ENCODE measurements at places on chromosomes 1 and 21.

DNA sequence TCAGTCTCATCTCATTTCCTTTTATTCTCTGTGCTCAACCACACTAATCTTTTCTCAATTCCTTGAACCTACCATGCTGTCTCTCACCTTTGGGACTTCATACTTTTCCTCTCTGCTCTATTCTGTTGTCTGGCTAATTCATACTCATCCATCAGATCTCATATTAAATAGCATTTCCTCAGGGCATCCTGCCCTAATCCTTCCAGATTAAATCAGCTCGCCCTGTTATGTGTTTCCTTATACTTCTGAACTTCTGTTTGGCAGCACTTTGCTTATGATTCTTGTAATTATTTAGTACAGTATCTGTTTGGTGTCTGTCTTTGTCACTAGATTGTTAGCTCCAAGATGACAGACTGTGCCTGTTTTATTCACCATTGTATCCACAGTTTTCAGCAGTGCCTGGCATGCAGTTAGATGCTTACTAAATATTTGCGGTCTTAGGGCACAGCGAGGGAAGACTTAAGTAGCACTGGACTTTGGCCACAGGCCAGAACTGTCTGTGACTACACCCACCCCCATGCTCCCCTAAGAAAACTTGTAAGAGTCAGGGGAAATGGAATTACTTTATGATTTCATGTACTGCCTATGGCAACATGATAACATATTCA, 9.9 kb upstream of the CAP1 start:
- H3K36me3 ChIP-seq: no peaks in the 10 kb centered on the region
- no peak for DNase-seq
- peaks cover 26% of the 10 kb centered on the region for H3K4me1 ChIP-seq
- no peak overlapping the region for H3K27ac ChIP-seq
- no peak overlapping the region for H3K4me3 ChIP-seq
- peaks cover 11% of the 10 kb centered on the region for H3K27me3 ChIP-seq

- no peak overlapping the region for H3K27ac ChIP-seq
- no peak overlapping the region for H3K4me3 ChIP-seq
Observed at GRCh38 chr1:8360493-8361197, 42.7 kb downstream of the SLC45A1 start.

DNA sequence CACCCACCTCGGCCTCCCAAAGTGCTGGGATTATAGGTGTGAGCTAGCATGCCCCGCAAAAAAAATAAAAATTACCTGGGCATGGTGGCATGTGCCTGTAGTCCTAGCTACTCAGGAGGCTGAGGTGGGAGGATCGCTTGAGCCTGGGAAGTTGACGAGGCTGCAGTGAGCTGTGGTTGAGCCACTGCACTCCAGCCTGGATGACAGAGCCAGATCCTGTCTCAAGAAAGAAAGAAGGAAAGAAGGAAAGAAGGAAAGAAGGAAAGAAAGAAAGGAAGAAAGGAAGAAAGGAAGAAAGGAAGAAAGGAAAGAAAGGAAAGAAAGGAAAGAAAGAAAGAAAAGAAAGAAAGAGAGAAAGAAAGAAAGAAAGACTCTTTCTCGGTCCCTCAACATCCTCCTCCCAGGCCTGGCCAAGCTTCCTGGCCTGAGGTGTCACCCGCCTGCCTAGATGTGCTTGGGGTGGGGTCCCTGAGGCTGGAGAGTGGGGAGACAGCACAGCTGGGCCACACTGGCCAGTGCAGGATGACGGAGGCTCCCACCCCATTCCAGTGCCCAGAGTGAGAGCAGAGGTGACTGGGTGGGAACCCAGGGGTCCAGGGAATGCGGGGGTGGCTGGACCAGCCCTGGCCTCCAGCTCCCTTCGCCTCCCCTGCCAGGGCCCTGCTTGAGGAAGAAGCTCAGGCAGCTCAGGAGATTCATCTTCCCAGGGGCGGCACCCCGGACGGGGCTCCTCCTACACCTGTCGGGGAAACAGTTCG, 10.2 kb upstream of the GNB1 start:
- no peaks in the 10 kb centered on the region for H3K4me1 ChIP-seq
- H3K4me3 ChIP-seq: no peak overlapping the region
- peaks cover 2% of the 10 kb centered on the region for H3K27me3 ChIP-seq
- no peak for DNase-seq
- H3K27ac ChIP-seq: no peak overlapping the region

GRCh38 chr21:14595449-14595848, 49.3 kb upstream of the SAMSN1 start:
- H3K27ac ChIP-seq: no peak overlapping the region
- no peak for DNase-seq
- no peak overlapping the region for H3K4me3 ChIP-seq
- H3K27me3 ChIP-seq: no peaks in the 10 kb centered on the region

DNA sequence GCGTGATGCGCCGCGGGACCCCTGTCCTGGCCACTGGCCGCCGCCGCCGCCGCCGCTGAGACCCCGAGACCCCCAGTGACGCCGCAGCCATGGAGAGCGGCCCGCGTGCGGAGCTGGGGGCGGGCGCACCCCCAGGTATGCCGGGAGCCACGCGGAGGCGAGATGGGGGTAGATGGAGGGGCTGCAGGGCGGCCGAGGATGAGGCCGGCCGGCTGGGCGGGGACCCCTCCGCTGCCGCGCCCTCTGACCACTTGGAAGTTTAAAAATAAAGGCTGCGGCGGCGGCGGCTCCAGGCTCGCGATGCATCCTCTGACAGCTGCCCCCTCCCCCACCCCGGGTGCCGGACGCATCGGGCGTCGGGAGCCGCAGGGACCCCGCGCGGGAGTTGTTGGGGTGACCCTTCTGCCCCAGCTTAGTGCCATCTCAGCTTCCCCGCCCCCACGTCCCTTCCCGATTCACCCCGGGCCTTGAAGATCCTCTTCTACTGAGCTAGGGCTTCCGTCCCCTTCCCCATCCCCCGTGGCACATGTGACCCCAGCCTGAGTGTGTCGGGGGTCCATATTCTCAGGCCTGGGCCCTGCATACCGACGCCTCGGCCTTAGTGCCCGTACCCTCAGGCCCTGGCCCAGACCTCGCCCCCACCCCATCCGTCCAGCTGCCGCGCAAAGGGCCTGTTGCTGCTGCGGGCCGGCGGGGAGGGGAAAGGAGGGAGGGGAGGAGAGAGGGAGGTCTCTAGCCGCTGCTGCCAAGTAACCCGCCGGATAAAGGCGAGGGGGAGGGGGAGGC, 562 bp downstream of the MAP7D1 start:
- H3K27ac ChIP-seq: peak overlapping the region; percentile 90
- H3K4me1 ChIP-seq: peaks cover 60% of the 10 kb centered on the region
- peaks cover 25% of the 10 kb centered on the region for H3K36me3 ChIP-seq
- peak; percentile 58 for DNase-seq

DNA sequence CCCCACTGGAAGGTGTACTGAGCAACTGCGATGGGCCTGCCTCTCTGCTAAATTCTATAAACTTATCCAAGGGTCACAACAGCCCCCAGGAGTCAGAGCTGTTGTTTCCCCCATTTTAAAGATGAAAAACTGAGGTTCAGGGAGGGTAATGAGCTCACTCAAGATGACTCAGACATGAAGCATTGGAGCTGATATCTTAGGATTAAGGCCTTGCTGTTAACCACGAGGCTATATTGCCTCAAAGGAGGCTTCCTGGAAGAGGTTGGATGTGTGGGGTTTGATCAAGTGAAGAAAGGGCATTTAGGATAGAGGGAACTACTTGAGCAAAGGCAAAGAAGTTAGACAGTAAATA, 6.7 kb downstream of the LDLRAP1 start:
- peaks cover 6% of the 10 kb centered on the region for H3K27me3 ChIP-seq
- no peak for DNase-seq
- H3K4me3 ChIP-seq: no peak overlapping the region
- H3K4me1 ChIP-seq: peaks cover 23% of the 10 kb centered on the region
- H3K27ac ChIP-seq: peak overlapping the region; percentile 88
- H3K36me3 ChIP-seq: peaks cover 3% of the 10 kb centered on the region

GRCh38 chr1:58870298-58870676, 86.4 kb upstream of the JUN start:
- no peak for DNase-seq
- H3K4me1 ChIP-seq: no peaks in the 10 kb centered on the region
- H3K27ac ChIP-seq: no peak overlapping the region
- no peak overlapping the region for H3K4me3 ChIP-seq
- H3K36me3 ChIP-seq: no peaks in the 10 kb centered on the region

- no peak overlapping the region for H3K27ac ChIP-seq
- H3K4me1 ChIP-seq: no peaks in the 10 kb centered on the region
Observed at GRCh38 chr1:158893654-158894053, 37.7 kb upstream of the PYHIN1 start.

DNA sequence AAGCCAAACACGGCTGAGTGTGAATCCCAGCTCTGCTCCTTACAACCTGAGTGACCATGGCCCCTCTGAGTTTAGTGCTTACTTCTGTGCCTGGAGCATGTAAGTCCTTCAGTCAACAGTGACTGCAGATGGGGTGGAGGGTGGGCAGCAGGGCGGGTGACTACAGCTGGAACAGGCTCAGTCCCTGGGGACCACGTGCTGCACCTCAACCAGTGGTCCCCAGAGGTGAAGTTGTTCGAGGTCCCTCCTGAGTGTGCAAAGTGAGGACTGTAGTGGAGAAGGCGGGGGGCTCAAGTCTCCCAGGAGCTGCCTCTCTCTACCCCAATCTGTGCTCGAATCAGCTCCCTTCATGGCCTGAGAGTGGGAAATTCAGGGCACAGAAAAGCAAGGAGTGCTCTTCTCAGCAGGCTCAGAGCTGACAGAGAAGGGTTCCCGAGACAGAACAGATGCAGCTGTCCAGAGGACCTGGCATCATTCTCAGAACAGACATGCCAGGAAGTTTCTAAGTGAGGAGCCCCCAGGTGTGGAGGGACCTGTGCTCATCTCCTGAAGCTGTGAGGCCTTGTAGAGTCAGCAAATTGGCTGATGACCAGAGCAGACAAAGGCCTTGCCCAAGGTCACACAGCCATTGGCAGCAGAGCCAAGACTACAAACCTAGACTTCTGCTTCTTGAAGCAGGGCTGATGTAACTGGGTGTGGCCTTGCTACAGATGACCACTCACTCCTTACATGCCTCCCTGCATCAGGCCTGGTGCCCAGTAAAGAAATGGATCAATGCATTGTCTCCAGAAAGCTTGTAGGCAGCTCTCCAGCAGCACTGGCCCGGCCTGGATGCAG, 61.7 kb upstream of the EDN2 start:
- peaks cover 4% of the 10 kb centered on the region for H3K4me1 ChIP-seq
- no peak overlapping the region for H3K27ac ChIP-seq
- H3K36me3 ChIP-seq: peaks cover 72% of the 10 kb centered on the region
- H3K4me3 ChIP-seq: no peak overlapping the region

DNA sequence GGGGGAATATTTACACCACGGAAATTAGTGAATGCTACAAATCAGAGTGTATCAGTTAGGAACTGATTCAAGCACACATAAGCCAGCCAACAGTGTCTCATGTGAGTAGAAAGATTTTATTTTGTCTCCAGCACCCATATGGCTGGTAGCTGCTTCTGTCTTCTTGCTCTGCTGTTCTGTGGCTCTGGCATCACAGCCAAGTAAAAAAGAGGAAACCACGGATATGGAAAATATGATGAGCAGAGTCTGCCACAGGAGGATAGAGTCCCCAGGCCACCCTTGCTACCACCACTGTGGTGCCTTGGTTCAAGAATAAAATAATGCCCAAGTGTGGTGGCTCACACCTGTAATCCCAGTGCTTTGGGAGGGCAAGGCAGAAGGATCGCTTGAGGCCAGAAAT, 53.6 kb upstream of the SPOCD1 start:
- H3K4me1 ChIP-seq: peaks cover 16% of the 10 kb centered on the region
- DNase-seq: no peak
- H3K4me3 ChIP-seq: no peak overlapping the region
- peaks cover 5% of the 10 kb centered on the region for H3K36me3 ChIP-seq
- no peak overlapping the region for H3K27ac ChIP-seq

DNA sequence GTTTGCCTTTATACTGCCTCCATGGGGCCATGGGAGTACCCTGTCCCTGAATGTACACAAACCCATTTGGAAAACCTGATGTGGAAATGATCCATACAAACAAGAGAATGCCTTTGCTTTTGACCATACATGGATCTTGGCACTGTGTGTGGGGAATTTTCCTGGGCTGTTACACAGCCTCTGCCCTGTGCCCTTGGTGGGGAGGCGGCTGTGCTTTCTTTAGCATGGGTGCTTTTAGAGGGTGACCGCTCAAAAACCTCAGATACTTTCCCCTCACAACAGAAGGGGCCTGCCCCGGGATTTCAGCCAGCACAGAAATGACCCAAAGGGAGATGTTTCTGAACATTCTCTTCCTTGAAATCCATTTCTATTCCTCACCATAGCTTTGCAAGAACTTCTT, 194.8 kb downstream of the LMO4 start:
- no peak for DNase-seq
- no peak overlapping the region for H3K4me3 ChIP-seq
- H3K27ac ChIP-seq: no peak overlapping the region

- peaks cover 12% of the 10 kb centered on the region for H3K27me3 ChIP-seq
- no peak overlapping the region for H3K27ac ChIP-seq
- no peaks in the 10 kb centered on the region for H3K36me3 ChIP-seq
Observed at GRCh38 chr1:63937461-63938022, 163.7 kb downstream of the ROR1 start.

DNA sequence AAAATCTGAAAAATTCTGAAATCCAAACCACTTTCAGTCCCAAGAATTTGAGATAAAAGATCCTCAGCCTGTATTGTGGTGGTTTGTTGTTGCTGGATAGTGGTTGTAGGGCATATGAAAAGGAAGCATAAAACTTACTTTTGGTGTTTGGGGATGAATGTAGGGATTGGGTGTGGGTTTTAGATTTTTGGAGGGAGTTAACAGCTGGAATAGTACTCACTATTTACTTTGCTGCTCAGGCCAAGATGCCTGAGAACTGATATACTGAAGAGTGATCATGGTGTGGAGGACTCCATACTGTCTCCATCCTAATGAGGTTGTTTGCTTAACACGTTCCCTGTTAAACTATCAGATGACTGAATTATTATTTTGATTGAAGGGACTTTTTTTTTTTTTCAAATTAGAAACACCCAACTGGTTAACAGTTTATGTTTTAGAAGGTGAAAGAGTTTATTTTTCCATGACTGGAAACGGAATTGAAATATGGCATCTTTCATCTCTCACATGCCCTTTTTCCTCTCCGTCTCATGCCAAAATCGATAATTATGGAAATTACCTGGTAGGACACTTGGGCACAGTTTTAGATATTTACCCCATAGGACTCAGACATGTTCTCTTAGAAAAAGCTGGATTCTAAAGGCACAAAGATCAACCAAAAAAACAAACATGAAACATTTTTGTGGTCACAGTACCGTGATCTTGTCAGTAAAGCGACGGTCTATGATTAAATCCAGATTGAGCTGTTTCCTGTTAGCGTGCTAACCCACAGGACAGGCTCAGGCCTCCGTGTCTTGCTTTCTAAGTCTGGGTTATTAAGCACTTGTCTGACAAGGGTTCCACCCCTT, 37.3 kb downstream of the RGL1 start:
- no peaks in the 10 kb centered on the region for H3K27me3 ChIP-seq
- peaks cover 32% of the 10 kb centered on the region for H3K4me1 ChIP-seq
- peaks cover 9% of the 10 kb centered on the region for H3K36me3 ChIP-seq
- peak overlapping the region; percentile 89 for H3K27ac ChIP-seq

- no peaks in the 10 kb centered on the region for H3K36me3 ChIP-seq
- H3K4me1 ChIP-seq: peaks cover 43% of the 10 kb centered on the region
- H3K27ac ChIP-seq: peak overlapping the region; percentile 46
Observed at GRCh38 chr1:169682071-169682470, 29.3 kb downstream of the SELL start.

GRCh38 chr1:83706354-83706938, 292.5 kb downstream of the TTLL7 start:
- H3K4me3 ChIP-seq: no peak overlapping the region
- no peaks in the 10 kb centered on the region for H3K27me3 ChIP-seq
- no peak for DNase-seq
- no peaks in the 10 kb centered on the region for H3K36me3 ChIP-seq
